ENCODE measurements at places on chromosomes 2 and 18.

DNA sequence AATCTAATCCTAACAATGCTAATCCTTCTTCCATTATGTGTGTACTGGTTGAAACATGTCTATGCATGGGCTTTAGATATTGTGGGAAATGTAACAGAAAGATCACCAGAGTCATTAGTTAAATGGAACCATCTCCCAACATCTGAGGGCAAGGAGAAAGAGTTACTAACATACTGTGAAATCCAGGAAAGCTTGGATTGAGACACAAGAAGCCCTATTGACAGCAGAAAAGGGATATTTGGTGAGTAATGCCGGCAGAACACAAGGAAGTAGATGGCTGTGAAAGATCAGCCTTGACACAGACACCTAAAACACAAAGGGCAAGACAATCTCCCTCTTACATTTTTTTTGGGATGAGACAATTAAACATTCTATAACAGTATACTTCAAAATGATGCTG, 28.5 kb upstream of the LAMA1 start:
- no peaks in the 10 kb centered on the region for H3K27me3 ChIP-seq
- DNase-seq = no peak
- H3K36me3 ChIP-seq = no peaks in the 10 kb centered on the region
- H3K4me3 ChIP-seq = no peak overlapping the region
- H3K27ac ChIP-seq = no peak overlapping the region

- no peak for DNase-seq
- no peak overlapping the region for H3K4me3 ChIP-seq
- no peaks in the 10 kb centered on the region for H3K27me3 ChIP-seq
- peaks cover 16% of the 10 kb centered on the region for H3K4me1 ChIP-seq
Measured at GRCh38 chr2:42787788-42788477, 4.5 kb downstream of the HAAO start.

DNA sequence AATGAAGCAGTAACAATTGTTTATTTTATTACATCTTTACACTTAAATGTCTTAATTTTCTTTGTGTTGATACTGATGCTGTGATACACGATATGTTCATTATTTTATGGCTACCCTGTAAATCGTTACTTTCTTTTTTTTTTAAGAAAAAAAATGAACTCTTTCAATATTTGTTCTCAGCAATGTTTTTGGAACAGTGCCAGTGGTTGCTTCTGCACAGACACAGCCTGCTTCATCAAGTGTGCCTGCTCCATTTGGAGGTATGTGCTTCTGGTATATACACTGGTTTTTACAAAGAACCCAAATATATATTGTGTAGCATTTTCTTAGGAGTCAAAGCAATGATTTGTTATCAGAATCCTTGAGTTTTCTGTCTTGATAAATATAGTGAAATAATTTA, 62.2 kb upstream of the SCYGR2 start:
- no peaks in the 10 kb centered on the region for H3K27me3 ChIP-seq
- H3K27ac ChIP-seq = no peak overlapping the region
- peaks cover 24% of the 10 kb centered on the region for H3K36me3 ChIP-seq
- no peaks in the 10 kb centered on the region for H3K4me1 ChIP-seq
- no peak for DNase-seq

DNA sequence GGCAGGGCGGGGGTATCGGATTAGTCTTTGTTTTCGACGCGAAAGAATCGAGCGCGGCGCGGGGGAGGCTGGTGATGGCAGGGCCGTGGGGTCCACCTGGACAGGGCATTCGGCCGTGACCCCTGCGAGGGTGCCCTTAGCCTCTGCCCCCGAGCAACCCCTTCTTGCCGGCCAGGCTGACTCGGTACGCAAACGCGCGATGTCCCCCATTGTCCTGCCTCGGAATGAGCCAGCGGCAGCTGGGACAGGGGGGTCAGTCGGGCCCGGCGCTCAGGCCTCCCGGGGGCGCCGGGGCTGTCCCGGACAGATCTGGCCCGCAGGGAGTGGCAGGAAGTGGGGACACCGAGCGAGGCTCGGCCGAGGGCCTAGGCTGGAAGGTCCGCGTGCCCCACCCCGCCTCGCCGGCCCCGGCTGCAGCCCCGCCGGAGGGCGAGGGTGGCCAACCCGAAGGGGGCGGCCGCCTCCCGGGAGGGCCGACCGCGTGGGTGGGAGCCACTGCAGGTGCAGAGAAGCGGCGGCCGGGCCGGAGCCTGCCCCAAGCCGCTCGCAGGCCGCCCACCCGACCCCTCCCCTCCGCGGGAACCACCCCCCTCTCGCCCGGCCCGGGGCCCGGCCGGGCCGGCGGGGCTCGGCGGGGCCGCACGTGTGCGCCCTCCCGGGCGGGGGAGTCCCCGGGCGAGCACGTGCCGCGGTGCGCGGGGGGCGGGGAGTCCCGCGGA, at the start of gene TET3:
TET3 (plus strand) TSS at position 708 of the 719 bp plus-strand sequence. CDS start 1,494 bp downstream, outside the sequence.
- peaks cover 62% of the 10 kb centered on the region for H3K4me1 ChIP-seq
- DNase-seq = peak; percentile 77
- H3K36me3 ChIP-seq = no peaks in the 10 kb centered on the region
- peaks cover 4% of the 10 kb centered on the region for H3K27me3 ChIP-seq

- H3K4me1 ChIP-seq = no peaks in the 10 kb centered on the region
- no peak overlapping the region for H3K27ac ChIP-seq
- DNase-seq = no peak
- no peak overlapping the region for H3K4me3 ChIP-seq
Measured at GRCh38 chr2:189297446-189297845, 117.9 kb upstream of the COL5A2 start.

GRCh38 chr18:58977223-58977622, 112.5 kb downstream of the ZNF532 start:
- DNase-seq = no peak
- H3K36me3 ChIP-seq = peaks cover 27% of the 10 kb centered on the region
- no peaks in the 10 kb centered on the region for H3K4me1 ChIP-seq
- no peak overlapping the region for H3K27ac ChIP-seq
- H3K27me3 ChIP-seq = no peaks in the 10 kb centered on the region
- H3K4me3 ChIP-seq = no peak overlapping the region

DNA sequence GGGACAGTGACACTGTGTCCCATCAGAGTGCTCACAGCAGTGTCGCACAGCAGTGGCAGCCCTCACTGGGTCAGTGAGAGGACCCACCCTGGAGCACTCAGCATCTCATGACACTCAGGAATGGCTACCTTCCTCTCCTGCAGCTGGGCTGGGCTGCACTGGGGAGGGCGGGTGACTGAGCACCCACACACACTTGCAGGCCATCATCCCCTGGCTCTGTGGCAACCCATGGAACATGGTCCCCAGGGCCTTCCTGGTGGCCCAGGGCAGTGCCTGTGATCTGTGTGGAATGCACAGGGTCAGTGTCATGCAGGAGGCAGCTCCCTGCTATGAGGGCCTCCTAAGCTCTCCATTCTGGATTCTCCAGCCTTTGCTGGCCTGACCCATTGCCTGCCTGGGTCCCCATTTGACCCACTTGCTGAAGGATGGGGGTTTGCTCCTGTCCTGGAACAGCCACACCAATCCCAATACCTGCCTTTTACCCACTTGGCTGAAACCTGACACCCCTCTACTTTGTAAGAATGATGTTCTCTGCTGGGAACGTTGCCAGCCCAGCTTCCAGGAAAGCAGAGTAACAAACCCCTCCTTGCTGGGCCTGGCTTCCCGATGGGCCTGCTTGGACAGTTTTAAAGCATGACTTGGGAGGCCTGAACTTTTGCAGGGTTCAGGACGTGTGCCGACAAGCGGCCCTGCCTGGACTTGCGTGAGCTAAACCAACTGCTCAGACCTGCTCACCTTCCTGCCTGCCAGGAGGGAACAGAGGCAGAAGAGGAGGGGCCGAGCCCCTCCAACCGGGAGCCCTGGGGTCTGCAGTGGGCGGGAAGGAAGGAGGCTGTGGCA, 13.7 kb downstream of the HS6ST1 start:
- H3K36me3 ChIP-seq = no peaks in the 10 kb centered on the region
- H3K4me1 ChIP-seq = no peaks in the 10 kb centered on the region
- peak overlapping the region; percentile 89 for H3K27ac ChIP-seq
- H3K27me3 ChIP-seq = no peaks in the 10 kb centered on the region
- H3K4me3 ChIP-seq = no peak overlapping the region

DNA sequence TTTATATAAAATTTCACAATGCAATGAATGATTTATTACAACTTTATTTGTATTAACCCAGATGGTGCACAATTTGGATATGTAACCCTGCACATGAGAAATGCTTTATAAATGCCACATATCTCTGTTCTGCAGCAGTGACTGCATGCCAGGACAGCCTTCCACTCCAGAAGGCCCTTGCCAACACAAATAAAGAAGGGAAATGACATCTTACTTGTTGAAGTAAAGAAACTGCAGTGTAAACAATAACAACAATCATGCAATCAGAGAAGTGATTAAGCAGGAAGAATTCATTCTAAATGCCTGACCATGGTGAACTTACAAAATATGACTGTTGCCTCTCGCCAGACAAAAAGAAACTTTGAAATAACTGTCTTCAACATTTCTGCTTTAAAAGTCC, 129.9 kb upstream of the CHST9 start:
- DNase-seq = no peak
- H3K4me1 ChIP-seq = no peaks in the 10 kb centered on the region
- H3K4me3 ChIP-seq = no peak overlapping the region

Measured in sigmoid colon (tissue), 7 donors.